ENCODE measurements at places on chromosomes 4 and X.

- DNase-seq: no peak
These were observed 88.1 kb upstream of the MAB21L2 start for GRCh38 chr4:150493851-150494250.

DNA sequence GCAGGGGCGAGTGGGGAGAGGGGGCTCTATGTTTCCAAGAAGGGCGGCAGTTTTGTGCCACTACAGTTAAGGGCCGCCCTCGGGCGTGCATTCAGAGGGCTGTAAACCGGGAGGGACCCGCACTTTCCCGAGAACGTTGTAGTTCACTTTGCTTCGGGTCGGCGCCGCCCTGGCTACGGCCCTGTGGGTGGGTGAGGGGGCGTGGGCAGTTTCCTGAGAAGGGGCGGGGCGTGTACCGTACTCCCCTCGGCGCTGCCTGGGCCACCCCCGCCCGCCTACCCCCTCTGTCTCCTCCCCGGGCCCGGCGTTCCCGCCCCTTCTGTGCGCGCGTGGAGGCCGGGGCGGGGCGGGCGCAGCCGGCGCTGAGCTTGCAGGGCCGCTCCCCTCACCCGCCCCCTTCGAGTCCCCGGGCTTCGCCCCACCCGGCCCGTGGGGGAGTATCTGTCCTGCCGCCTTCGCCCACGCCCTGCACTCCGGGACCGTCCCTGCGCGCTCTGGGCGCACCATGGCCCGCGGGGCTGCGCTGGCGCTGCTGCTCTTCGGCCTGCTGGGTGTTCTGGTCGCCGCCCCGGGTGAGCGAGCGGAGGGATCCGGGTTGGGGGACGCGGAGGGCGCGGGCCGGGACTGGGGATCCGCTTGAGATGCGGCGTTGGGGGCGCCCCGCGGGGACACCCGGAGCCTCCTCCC lies at the start of gene CD99:
CD99 (plus strand) TSS at position 440 of the 687 bp plus-strand sequence; CDS start at position 506, 66 bp downstream.
- no peak for DNase-seq

- no peak for DNase-seq
These were observed 4.9 kb downstream of the SMR3A start for GRCh38 chr4:70365479-70365878.

- DNase-seq: no peak
These were observed 836 bp downstream of the GRPR start for GRCh38 chrX:16124201-16124600.

GRCh38 chrX:130110379-130111219 lies at the start of gene ELF4:
TSS of gene ELF4 (minus strand) at chrX:130110497. CDS start at chrX:130081330, 29,167 bp downstream.
- DNase-seq: peak; percentile 19

- no peak for DNase-seq
These were observed 246.2 kb downstream of the SCFD2 start for GRCh38 chr4:53119680-53120079.

- DNase-seq: no peak
These were observed 89.8 kb upstream of the C1GALT1C1 start for GRCh38 chrX:120719622-120720021.

DNA sequence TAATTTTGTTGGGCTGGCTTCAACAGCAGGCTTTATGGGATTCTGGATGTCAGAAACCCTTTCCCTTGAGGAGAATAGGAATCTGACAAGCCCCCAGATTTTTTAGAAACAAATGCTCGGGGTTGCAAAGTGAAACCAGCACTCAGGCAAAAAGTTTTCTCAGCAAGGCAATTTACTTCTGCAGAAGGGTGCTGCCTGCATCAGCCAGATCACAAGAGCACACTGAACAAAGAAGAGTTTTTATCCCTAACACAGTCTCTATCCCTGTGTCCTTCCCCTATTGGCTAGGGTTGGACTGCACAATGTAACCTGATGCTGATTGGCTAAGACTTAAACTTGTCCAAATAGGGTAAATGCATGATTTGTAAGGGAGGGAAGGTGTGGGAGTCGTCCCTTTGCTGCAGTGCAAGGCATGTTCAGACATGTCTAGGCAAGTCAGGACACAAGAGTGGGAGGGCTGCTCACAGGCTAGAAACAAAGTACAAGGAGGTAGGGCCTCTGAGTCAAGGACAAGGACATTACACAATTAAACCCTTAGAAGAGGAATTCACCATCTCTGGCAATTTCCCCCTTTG lies 175.8 kb downstream of the CCNG2 start:
- DNase-seq: no peak
